ENCODE measurements at places on chromosomes 5 and 9.

DNA sequence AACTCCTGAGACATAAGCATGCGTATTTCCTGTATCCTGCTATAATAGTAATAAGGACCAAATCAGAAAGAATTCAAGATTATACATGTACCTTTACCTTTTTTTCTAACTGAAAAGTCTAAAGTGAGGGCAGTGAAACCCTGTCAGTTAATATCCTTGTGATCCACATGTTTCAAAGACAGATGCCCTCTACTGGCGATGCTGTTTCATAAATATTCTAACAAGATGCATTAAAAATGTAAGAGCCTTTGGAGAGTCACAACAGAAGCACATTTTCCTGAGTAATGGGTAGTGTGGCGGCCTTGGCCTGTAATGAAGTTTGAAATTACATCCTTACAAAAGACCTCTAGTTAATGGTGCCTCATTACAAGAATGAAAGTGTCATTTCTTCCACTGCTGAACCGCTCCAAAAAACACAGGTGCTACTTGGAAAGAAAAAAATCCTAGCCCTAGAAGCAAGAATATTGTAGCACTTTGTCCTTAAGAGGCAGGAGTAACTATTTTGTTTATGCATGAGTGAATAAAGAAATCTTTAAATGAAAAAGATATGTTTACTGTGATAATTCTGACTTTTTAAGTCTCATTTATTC is 232.6 kb downstream of the EPB41L4A start:
- DNase-seq, result no peak

DNA sequence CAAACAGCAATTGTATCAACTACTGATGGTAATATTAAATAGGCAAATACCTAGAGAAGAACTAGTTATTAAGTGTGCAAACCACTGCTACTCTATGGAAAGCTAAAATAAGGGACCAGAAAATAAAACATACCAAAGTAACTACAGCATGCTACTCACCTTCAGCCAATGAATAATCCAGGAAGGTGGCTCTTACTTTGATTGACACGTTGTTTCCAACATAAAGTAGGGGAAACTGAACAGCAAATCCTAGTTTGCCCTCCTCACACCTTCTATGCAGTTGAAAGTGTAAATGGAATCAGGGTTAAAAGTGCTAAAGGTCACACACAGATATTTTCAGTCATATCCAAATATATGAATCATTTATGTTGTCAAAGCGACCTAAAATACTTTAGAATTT is 5.1 kb upstream of the FST start:
- DNase-seq, result no peak

GRCh38 chr5:79872291-79872690 is 118.8 kb downstream of the MTX3 start:
- no peak for DNase-seq

DNA sequence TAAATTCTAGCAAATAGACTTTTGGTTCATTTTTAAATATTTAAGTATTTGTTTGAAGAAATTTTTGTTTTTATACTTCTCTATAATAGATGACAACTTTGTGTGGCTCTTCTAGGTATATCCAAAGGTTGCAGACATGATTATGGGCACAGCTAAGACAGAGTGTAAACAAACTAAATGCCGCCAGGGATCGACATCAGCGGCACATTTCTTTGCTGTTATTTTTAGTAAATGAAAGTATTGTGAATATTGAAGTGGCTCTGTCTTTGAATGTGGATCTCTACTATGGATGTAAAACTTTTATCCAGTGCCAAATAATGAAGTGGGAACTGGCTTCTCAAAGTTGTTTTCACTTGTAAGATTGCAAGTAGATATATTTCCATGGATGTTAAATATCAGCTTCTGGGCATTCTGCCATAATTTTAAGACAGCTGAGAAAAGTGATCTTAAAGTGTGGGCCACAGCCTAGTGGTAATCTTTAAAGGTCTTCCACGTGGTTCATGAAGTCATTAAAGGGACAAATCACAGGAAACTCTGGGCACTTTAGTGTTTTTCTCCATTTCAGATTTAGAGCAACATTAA is 589.9 kb downstream of the ZNF608 start:
- DNase-seq, result no peak

DNA sequence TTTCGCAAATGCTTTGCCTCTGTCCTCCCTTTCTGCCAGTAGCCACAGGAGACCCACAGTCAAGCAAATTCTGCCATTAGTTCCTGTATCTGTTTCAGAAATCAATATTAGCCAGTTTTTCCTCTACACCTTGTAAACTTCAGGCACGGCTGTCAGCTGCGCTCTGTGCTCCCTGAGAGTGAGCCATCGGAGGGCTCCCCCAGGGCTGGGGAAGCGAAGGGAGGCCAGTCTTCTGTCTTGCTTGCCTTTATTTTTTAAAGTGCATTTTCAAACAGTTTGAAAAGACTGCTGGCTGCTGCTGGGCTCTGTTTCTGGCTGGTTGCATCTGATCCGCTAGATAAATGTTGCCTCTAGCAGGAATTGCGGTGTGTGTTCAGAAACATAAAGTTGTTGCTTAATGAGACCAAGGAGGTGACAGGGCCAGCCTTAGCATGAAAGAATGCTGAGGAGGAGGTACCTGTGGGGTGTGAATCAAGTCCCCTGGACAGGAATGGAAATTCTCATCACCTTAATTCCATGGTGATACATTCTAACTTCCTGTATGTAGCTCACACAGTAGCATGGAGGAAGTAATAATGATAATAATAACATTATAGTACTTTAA is 421.7 kb upstream of the KIF2A start:
- no peak for DNase-seq

- no peak for DNase-seq
Observed at GRCh38 chr5:55633574-55634208, 78.4 kb downstream of the SLC38A9 start.

GRCh38 chr5:158561562-158562190 is 538.0 kb downstream of the EBF1 start:
- no peak for DNase-seq

Measured in stimulated activated CD8-positive, alpha-beta memory T cell treated with anti-CD3 and anti-CD28 coated beads, Interleukin-4, amount 100 ng/mL, for 1 hour (primary cell).